ENCODE measurements at places on chromosomes 1 and 21. TPM values are rescaled to one million over a fixed set of nuclear protein-coding genes. Genes with fewer than 3 reads are reported as not detected.

GRCh38 chr1:204920967-204921366, 50.3 kb downstream of the NFASC start:
- ATAC-seq = no peak

Gene PGLYRP4
- total RNA-seq = 14.5 TPM

- ATAC-seq = no peak
These were observed 296.1 kb downstream of the PDE4B start for GRCh38 chr1:66088787-66089186.

Gene AIRE
- total RNA-seq = not detected

GRCh38 chr1:236020359-236021219, 44.3 kb downstream of the NID1 start:
- ATAC-seq = no peak

Gene RBBP5
- 6.9 TPM for total RNA-seq

Gene TMEM240
- total RNA-seq = not detected

All from esophagus mucosa (tissue), 1 donor.